ENCODE measurements at places on chromosomes 12 and 14.

DNA sequence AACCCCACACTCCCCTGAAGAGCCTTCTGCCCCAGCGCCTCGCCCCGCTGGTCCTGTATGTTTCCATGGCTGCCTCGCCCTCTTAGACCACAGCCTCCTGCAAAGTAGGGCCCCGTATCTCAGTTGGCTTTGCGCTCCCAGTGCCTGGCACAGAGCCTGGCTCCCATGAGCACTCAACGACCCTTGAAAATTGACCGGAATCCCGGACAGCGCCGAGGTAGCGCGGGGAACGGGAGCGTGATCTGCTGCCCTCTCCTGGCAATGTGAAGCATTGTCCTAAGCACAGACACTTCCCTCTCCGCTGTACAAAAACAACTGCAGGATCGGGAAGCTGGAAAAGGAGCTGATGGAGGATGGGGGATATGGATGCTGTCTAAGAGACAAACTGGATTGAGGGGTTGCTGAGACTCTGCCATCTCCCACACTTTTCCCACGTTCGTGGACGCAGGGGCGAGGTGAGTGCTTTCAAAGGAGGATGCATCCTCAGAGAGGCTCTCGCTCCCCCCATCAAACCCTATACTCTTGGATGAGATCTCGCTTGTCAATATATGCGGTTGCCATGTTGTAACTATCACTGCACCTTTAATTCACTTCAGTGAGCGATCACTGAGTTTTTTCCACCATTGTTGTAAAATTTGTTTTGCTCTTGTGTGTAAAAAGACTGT, 10.7 kb upstream of the FKBP4 start:
- DNase-seq = peak; percentile 53

DNA sequence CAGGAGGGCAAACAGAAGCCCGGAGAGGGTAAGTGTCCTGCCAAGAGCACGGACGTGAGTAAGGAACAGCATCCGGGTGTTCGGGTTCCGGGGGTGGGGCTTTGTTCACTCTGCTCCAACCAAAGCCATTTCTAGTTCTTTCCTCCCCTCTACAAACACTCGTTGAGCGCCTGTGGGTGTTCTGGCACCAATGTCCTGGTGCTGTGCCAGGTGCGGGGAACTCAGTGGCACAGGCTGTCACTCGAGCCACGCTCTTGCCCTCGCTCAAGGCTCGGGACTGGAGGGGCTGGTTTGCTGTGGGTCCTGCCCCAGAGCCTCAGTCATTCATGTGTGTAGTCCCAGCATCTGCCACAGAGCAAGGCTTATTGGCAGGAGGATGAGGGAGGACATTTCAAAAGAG, 157.5 kb downstream of the CALM1 start:
- no peak for DNase-seq

GRCh38 chr12:61870658-61871484, 389.3 kb upstream of the USP15 start:
- DNase-seq = no peak

DNA sequence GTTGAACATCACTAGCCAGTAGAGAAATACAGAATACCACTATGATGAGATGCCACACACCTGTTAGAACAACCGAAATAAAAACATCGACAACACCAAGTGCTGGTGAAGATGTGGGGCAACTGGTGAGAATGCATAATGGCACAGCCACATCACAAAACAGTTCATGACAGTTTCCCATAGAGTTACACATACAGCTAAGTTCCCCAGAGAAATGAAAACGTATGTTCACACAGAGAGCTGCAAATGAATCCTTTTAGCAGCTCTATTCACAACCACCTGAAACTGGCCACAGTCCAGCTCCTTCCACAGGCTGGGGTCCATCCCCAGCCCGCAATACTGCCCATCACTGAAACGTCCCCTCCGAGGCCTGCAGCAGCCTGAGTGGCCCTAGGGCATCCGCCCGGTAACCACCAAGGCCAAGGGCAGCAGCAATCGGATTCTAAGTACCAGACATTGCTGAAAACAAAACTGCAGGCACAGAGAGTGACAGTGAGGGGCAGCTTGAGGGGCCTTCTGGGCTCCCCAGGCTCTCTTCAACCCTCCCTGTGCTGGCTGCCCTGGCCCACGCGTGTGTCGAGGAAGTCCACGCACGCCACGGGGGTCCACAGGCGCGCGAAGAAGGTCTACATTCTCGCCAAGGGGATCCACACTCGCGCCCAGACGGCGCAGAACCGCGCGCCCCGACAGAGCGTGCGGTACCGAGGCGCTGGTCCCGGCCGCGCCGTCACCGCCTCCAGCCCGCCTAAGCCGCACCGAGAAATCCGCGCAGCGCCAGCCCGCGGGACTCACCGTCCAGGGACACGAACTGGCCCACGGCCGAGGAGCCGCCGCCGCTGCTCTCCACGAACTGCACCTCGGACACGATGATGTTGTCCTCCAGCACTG, 903 bp downstream of the BRF1 start:
- DNase-seq = peak; percentile 33

GRCh38 chr12:68336889-68337303, 4.7 kb upstream of the MDM1 start:
- no peak for DNase-seq

DNA sequence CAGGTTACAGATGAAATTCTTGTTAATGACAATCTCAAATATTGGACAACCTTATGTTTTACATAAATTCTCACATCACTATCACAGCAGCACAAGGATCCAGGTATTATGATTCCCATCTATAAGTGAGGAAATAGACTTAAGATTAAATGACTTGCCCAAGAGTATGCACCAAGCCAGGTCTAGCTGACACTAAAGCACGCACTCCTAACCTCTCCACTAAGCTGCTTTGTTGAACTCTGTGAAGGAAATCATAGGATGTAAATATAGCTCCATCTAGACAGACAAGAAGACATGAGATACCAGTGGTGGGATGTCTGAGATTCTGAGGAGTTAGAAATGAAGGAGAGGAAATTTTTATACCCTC, 87.9 kb downstream of the PHLDA1 start:
- DNase-seq = no peak

DNA sequence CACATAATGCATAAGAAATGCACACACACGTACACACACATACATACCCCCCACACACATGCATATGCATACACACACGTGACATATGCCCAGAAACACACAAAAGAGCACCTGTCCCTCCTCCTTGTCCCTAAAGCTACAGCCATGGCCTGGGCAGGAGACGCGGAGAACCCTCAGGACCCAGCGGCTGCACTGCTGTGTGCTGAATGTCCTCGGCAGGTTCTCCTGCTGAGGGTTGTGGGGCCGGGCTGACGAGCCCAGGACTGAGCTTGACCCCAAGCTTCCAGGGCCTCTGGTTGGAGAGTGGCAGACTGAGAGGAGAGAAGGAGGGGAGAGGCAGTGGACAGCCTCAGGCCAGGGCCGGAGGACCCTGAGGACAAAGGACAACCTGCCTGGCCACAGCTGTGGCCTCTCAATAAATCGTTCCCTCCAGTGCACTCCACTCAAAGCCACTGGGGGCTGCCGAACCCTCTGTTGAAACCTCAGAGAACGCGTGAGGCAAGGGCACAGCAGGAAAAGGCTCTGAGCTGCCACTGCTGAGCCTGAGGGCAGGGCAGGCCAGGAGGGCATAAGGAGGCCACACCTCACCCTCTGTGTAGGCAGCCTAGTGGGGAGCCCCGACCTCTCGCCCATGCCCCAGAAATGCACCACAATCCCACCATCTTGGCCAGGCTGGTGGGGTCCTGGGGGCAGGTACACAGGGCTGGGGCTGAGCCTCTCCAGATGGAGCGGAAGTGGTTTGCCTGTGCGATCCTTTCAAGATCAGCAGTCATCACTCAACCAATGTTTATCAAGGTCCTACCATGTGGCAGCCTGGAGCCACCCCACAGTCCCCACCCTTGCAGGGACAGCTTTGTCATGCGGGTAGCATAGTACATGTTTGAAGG, 3.1 kb downstream of the CACNA2D4 start:
- peak; percentile 21 for DNase-seq

DNA sequence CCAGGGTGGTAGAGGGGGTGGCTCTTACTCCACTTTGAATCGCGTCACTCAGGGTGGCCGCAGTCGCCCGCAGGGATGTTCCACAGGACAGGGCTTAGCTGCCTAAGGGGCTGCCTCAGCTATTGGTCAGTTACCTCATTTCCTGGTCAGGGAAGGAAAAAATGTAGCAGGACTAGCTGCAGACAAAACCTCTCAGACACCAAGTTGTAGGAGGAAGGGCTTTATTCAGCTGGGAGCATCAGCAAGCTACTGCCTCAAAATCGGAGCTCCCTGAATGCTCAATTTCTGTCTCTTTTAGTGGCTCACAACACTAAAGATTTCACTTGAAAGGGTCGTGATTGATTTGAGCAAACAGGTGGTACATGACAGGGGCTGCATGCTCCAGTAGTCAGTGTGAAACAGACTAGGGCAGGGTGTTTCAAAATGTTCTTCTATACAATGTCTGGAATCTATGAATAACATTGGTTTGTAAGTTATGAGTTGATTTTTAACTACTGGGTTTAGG, 6.4 kb upstream of the CLEC6A start:
- no peak for DNase-seq

DNA sequence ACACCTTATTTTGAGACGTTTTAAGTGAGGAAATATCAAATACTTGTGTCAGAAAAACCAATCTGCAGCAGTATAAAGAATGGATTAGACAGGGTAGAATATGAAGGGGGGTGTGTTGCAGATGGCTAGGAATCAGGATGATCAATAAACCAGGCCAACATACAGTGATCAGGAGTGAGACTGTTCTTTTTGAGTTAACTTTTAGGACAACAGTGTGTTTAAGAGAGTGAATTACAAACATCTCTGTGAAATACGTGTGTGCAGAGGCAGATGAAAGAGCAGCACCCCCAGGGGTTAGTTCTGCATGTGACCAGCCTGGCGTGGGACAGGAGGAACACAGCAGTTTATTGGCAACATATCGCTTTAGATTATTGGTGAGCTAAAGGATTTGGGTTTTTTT, 10.6 kb upstream of the NRDE2 start:
- no peak for DNase-seq

DNA sequence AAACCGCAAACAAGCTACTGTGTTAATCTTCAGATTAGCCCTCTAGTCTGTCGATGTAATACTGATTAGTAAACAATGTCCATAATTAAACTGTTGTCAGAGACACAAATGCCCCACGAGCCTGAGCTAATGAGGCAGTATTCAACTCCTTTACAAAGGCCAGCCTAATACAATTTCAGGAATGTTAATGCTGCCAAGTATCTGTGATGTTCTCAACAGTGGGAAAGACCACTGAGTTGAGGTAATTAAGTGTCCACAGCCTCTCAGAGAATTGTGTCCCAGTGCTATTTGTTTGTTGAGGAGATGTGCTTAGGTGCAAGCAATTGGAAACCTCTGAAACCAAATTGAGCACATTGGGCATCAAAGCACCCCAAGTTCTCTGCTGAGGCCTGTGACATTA, 139.4 kb upstream of the CDKN3 start:
- DNase-seq = no peak

GRCh38 chr12:62484233-62484632, 17.6 kb downstream of the MON2 start:
- no peak for DNase-seq

GRCh38 chr14:31419967-31420318, 407 bp downstream of the HEATR5A start:
- peak; percentile 9 for DNase-seq

DNA sequence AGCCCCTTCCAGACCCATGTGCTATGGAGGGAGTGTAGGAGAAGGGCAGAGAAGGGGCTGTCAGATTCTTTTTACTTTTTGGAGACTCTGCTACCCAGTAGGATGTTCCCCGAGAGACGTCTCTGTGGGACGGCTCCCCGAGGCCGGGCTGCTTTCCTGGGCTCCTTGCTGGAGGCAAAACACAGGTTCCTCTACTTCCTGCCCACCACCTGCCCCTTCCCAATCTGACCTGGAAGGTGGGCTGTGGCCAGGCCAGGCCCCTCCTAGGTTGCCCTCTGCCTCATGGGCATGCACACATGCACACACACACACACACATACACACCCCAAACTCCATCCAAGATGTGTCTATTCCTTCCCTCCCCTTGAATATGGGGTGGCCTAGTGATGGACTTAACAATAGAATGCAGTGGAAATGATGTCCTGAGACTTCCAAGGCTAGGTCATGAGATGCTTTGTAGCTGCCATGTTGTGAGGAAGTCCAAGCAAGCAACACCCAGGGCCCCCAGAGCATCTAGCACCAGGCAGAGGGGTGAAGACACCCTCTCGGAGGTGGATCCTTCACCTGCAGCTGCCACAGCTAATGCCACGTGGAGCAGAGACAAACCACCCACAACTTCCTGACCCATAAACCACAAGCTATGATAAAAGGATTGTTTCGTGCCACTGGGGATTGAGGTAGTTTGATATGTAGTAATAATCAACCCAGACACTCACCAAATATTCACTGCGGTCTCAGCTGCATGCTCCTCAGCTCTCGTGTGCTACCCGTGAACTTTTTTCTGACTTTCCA, 1.6 kb upstream of the ASB2 start:
- peak; percentile 73 for DNase-seq

- no peak for DNase-seq
These were observed 717.8 kb upstream of the SEL1L start for GRCh38 chr14:82251494-82251893.

DNA sequence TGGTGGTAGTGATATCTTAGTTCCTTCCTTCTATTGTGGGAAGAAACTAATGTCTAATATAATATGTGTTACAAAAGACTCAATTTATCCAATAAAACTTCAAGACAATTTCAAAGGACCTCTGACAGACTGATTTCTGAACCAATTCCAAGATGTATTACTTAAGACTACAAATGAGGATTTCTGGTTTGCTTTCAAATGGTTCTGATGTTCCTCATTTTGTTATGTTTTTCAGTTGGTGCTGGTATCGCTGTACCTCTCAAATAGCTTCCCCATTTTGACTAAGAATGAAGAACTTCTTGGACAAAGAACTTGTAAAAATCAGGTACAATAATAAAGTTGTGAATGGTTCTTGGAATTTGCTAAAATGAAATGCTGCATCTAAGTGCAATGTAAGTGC, 19.4 kb upstream of the MBIP start:
- no peak for DNase-seq

DNA sequence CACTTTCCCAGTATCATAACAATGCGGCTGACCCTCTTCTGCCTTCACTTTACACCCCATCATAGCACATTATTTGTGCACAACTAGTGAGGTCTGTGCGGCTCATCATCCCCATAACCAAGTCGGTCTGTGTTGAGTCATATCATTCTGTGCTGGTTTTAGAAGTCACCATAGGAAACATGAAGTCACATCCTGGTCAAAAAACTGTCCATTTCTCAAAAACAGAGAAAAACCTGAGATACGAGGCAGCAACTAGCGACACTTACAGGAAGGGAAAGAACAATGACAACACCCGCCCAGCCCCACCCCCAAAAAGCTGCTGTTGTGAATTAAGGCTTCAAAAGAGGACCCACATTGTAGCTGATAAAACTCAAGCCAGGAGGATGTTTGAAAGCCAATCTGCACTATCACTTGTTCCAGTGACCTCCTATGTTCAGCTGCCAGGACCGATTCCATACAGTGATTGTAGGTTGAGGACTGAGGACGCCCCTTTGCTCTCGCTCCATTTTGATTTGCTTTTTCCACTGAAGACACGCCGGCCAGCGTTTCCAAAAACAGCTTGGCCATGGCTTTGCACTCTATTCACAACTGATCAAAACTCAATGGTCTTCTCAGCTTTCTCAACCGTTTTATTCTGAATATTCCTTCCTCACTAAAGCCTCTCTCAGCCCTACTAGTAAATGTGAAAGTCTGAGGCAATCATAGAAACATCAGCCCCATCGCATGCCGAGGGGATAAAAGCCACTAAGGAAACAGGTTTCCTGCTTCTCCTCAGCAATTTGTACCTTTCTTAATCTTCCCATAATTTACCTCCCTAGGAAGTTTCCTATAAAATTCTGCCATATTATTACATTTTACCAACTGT, 87.5 kb downstream of the DUSP16 start:
- peak; percentile 54 for DNase-seq

Data from activated CD4-positive, alpha-beta T cell treated with anti-CD3 and anti-CD28 coated beads, Interleukin-2, amount 50 U/mL, for 48 hours (primary cell).